ENCODE measurements at places on chromosomes 6 and 20.

- DNase-seq: no peak
Measured at GRCh38 chr6:162974685-162975084, 246.9 kb downstream of the PACRG start.

GRCh38 chr6:28537065-28537464, 11.4 kb downstream of the GPX5 start:
- DNase-seq: no peak

- DNase-seq: peak; percentile 30
Measured at GRCh38 chr20:1005452-1006027, 3.4 kb upstream of the RSPO4 start.

DNA sequence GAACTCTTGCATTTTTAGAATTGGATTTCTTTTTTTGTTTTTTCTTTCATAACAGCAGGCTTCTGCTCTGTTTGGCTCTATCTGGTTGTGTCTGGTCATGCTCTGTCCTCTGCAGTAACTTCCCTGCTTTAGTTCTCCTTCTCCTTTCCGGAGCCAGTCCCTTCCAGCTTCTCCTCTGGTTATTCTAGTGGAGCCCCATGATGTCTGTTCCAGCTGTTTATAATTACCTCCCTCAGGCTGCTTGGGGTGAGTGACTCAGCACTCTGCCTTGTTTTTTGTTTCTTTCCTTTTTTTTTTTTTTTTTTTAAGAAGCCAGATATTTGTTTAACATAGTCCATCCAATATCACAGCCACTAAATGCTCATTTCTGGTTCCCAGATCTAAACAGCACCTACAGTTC, 409.6 kb downstream of the MAFB start:
- DNase-seq: no peak

GRCh38 chr6:49423817-49424216, 39.2 kb downstream of the MMUT start:
- DNase-seq: no peak

DNA sequence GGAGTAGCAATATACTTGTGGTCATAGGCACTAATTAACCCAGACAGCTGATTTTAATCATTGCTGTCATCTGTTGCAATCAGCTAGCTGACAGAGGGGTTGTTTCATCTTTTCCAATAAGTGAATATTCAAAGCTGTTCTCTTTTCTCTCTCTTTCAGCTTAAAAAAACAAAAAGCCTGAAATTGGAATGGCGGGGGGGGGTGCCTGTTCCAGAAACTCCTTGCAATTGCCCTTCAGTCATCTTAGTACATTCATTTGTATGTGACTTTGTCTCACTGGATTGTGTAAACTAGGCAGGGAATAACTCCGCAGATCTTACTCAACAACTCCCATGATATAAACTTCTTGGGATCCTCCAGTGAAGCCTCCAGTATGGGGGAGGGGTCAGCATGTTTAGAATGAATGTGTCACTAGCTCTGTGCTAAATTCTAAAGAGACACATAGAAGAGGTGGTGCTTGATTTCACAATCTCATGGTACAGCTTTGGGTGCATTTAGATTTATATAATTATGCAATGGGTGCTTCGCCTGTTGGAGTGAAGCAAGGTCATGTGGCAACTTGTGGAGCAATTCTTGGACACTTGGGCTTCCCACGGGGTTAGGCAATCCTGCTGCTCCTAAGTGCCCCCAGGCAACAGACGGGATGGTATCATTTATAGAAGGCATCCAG, 40.1 kb downstream of the SLC24A3 start:
- no peak for DNase-seq

DNA sequence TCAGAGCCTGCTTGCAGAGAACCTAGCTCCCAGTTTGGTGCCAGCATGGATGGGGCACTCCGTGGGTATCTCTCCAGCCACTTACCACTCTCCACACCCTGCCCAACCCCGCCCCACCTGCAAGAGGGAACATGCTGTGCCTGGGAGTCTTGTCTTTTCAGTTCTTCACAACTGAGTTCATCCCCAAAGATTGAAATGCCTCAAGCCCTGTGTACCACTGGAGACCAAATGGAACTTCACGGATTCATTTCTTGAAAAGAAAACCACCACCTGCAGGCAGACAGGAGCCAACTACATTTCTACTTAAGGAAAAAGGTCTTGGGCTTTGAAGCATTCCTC, 50.1 kb downstream of the TRERF1 start:
- no peak for DNase-seq

DNA sequence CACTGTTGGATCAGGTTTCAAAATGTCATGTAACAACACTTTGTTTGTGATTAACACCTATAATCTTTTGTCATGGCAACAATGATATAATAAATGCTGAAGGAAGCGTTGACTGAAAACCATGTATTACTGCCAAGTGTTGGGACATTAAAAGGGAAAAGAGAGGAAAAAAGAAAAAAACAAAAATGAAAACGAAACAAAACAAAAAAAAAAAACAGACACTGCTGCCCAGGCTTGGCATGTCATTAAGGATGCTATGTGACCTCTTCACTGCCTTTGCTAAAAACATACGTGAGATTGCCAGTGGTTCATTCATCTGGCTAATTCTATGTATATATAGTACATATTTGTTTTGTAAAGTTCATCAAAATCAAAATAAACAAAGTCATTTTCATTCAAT, 516.7 kb upstream of the RNF217 start:
- no peak for DNase-seq

- DNase-seq: no peak
Measured at GRCh38 chr6:121760745-121761144, 325.3 kb downstream of the GJA1 start.

GRCh38 chr6:18147616-18148015, 7.3 kb downstream of the TPMT start:
- no peak for DNase-seq

Data from left colon (tissue), 2 donors.